ENCODE measurements at places on chromosomes 16 and 17.

- no peak for DNase-seq
Measured at GRCh38 chr17:79944821-79945391, 90.8 kb downstream of the TBC1D16 start.

DNA sequence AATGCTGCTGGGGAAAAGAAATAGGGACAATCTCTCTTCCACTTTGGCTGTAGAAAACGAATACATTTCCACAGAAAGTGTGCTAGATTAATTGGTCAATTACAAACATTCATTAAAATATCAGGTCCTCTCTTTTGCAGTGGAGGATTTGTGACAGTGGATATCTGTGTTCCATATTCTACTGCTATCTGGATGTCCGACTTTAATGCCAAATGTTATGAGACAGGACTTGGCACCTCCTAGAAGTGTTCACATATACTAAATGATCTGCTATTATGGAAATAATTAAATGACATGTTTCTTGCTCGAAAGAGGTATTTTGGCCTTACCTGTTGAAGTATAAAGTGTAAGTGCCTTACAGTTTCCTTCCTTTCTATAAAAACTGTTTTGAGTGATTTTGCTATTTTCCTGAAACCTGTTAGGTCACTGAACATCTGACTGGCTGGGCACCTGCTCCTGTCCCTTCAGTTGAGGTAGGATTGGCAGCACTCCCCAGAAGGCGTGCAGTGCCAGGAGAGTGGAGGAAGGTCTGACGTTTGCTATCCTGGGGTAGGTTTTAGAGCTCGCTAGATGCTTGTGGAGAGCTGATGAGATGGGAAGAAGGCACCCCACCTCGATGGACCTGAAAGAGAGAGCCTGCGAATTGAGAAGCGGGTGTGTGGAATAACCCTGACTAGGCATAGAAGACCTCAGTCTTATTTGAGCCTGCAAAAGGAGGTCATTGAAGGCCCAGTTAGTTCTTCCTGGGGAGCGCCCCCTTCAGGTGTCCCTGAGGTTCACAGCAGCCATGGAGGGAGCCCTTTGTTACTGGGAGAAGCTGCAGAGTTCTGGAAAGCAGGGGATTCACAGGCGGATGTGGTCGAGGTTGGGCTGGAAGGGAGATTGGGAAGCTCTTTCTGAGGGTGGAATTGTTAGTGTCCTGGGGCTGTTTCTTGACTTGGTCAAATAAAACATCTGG, 159.4 kb upstream of the ZNF267 start:
- DNase-seq, result no peak

DNA sequence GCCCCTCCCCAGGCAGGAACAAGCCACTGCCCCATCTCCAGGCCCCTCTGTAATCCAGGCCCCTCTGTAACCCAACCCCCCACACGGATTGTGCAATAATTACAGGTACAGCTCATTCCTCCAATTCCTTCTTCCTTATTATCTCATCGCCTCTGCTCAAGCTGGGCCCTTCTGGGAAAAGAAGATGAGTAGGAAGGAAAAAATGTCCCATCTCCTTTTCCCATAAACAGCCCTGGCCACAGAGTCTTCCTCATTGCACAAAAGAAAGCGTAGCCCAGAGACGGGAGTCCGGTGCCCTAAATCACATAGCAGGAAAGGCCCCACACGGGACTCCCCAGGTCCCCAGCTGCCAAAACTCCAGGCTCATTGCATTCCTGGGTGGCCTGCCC, 3.6 kb upstream of the LITAFD start:
- DNase-seq, result no peak

GRCh38 chr17:48363161-48363560, 66.9 kb downstream of the SKAP1 start:
- DNase-seq, result no peak

DNA sequence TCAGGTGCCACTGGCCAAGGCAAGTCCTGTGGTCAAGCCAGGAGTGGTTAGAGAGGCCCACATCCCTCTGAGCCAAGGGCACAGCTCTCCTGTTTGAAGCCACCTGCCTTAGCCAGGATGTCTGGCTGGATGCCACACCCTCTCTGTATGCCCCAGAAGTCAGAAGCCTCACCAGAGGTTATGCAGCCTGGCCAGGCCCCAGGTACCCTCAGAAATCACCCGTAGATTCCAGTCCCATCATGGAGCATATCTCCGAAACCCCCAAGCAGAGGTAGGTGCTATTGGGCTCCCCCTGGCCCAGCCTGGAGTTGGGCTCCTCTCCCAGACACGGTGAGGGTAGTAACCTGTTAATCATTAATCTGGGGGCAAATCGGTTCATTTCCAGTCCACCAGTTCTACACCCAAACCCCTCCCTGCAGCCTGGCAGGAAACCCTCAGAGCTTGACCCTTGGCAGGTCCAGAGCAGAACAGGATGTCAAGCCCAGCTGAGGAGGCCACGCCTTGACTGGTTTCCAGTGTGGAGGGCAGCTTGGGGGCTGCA, 60.6 kb upstream of the TMEM97 start:
- no peak for DNase-seq

DNA sequence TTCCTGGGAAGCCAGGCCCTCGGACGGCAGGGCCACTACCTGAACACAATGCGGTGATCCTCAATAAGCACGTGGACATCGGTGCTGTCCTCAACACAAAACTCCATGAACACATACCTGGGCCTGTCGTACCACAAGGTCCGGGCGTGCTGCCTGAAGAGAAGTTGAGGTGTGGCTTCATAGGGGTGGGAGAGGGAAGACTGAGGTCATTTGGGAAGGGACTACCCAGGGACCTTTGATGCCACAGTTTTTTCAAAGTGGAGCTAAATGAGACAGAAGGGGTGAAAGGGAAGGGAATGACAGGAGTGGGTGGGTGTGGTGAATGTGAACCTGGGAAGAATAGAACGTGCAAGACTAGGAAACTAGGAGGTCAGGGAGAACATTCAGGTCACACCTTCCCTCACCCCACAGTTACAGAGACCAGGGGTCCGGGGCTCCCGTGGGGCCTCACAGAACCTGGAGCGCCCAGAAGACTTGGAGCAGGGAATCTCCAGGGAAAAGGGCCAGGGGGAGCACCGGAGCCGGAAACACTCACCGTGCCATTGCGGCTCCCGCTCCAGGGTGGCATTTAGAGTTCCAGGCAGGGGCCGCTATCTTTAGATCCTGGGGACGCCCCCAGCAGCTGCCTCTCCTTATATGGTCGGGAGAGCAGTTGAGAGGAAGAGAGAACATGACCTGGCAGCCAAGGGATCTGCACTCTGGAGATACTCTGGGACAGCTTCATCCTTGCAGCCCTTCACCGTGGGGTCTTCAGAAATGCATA, at the start of gene PTGES3L:
PTGES3L (minus strand) TSS at position 570 of the 763 bp plus-strand sequence; CDS start at position 543, 27 bp downstream.
- DNase-seq, result peak; percentile 6

GRCh38 chr16:14205666-14206065, 134.5 kb downstream of the MRTFB start:
- DNase-seq, result no peak

GRCh38 chr16:87982581-87983041, 31.4 kb downstream of the BANP start:
- no peak for DNase-seq

- DNase-seq, result no peak
Measured at GRCh38 chr16:74582970-74583369, 23.9 kb downstream of the GLG1 start.
